ENCODE measurements at places on chromosomes 1 and 21. TPM values are rescaled to one million over a fixed set of nuclear protein-coding genes. Genes with fewer than 3 reads are reported as not detected.

DNA sequence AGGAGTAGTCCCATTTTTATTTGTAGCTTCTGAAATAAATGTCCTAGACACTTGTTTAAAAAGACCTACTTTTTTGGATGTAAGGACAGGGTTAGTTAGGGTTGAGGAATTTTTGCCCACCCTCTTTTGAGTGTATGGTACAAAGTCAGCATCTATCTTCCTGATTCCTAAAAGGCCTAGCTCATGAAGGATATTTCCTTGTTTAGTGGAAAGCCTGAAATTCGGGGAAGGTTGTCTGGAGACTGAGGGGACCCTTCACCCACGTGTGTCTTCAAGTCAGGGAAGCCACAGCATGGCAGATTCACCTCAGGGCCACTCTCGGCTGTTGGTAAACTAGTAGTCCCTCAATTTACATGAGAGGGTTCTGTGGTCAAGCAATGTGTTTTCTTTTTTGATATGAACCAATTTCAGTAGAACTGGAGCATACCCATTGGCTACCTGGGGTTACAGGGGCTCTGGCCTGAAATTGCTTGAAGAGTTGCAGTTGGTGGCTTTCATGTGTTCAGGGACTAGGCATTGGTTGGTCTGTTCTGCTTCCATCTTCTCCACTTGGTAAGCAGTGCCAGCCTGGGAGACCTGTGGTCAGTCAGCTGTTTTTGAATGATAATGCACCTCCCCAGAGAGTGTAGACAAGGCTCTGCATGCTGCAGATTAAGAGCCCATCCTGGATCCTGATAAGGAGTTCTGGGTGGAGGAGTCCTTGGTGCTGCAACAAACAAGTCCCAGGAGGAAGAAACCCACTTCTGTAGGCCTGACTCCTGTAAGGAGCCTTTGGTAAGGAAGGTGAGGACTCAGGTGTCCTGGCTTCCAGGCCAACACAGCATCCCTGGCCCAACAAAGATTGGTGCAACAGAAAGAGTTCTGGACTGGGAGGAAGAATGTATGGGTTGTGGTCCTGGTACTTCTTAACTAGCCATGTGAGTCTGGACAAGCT is 6.3 kb downstream of the BTG2 start:
- no peak for DNase-seq

DNA sequence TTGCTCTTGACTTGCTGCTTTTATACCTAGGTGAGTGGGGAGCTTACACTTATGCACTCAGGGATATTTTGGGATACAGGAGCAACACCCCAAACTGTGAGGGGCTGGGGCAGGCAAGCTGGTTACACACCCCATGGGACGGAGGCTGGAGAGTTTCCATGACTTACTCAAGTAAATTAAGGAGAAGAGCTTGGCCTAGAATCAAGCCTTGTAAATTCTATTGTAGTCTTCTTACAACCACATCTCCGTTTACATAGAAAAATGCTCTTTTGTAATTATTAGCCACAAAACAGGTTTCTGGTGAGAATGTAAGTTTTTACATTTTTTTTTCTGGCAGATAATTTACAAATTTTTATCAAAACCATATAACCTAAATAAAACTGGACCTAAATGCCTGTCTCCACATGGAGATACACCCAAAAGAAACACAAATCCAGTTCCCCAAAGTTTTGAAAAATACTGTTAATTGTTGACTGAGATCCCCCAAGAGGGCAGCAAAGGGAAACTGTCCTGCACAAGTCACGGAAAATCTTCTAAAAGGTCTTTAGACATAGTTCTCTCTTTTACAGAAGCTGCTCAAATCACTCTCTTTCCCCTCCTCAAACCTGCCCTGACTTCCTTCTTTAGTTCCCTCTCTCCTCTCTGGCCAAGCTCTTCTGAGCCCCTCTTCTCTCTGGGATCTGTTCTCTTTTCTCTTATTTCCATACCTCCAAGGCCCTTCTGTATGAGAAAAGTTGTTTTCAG is 134.0 kb downstream of the HIVEP3 start:
- DNase-seq, result no peak

DNA sequence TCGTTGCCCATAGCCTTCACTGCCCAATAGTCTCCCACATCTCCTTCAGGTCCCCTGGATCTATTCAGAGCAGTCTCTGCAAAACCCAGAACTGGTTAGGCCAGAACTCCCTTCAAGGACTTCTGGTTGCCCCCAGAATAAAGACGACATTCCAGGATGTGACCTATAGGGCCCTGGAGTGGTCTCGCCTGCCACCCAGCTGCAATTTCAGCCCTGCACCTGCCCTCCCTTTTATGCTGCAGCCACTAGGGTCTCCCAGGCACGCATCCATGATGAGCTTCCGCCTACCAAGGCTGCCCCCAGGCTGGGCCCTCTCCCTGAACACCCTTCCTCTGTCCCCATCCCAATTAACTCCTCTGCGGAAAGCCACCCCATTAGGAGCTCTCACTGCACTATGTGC is 7.2 kb upstream of the TSPEAR start:
- DNase-seq, result no peak

- DNase-seq, result no peak
These were observed 72.2 kb upstream of the IFFO2 start for GRCh38 chr1:19028546-19029129.

- DNase-seq, result no peak
These were observed 680.6 kb downstream of the TTLL7 start for GRCh38 chr1:83318366-83318765.

DNA sequence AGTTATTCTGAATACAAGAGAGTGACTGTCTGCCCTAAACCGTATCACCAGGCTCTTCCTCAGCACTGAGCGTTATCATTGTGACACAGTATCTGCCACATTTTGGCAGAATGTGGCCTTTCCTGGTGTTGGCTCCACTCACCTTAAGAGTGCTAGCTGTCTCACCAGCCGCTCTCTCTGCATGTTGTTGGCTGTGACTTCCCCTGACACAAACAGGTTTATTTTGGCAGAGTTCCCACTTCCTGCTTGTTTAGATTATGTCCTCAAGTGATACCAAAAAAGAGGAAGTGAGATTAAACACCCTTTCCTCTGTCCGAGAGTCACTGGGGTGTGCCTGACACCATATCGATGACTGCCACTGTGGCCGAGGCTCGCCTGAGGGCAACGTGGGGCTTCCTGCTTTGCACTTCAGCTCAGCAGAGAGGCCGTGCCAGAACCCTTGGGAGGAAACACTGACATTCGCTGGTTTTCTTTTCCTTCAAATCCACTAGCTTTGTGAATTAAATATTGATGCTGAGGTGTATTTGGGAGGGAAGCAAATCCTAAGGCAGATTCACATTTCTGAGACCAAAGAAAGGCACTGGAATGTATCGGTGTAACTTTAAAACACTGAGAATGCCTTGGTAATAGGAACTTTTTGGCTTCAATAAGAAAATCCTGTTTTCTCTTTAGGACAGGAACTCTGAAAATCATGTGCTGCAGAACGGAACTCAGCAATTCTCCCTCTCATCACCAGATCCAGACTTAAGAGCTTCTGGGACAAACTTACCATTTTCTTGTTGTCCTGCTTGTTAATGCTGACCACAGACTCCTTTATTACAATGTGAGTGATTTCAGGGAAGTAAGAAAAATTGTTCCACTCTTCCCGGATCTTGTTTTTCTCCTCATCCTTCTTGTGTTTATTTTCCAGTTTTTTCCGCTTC is 102.1 kb downstream of the JAK1 start:
- peak; percentile 11 for DNase-seq

- DNase-seq, result no peak
These were observed 6.9 kb downstream of the MAPKAPK2 start for GRCh38 chr1:206691604-206692003.

DNA sequence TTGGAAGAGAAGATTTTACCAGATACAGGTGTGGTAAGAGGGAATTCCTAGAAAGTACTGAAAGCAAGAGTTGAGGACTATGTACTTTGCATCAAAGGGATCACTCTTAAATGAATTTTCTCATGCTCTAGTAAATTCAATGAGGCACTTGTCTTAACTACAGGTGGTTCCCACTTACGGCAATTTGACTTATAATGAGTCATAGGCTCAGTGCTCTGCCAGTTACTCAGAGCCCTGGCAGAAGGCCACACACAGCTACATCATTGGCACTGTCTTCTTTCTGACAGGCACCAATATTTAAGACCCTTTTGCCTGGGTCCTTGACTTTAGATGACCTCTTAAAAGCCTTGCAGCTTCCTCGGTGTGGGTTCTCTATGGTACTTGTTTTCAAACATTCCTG is 15.9 kb upstream of the ADAMTS5 start:
- no peak for DNase-seq

- DNase-seq, result no peak
These were observed 8.7 kb downstream of the SDHB start for GRCh38 chr1:17045150-17045549.

DNA sequence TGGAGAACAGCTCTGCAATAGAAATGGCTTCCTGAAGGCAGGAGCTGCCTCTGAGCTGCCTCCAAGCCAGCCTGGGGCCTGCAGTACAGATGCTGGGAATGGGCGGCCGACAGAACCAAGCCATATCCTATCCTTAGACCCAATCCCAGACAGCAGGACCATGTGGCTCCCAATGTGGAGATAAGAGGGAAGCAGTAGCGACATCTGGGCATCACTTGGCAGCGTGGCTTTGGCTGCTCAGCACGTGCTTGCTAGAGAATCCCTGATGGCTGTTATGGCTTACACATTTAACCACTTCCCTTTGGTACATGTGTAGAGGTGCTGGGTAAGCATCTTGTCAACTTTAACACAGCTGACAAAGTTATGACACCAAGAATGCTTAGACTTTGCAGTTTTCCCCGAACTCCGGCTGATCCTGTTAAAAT is 87.7 kb downstream of the MAN1C1 start:
- DNase-seq, result no peak

GRCh38 chr1:242854466-242854865 is 330.0 kb upstream of the PLD5 start:
- no peak for DNase-seq

- DNase-seq, result no peak
These were observed 5.1 kb downstream of the CLCNKA start for GRCh38 chr1:16026723-16027484.

DNA sequence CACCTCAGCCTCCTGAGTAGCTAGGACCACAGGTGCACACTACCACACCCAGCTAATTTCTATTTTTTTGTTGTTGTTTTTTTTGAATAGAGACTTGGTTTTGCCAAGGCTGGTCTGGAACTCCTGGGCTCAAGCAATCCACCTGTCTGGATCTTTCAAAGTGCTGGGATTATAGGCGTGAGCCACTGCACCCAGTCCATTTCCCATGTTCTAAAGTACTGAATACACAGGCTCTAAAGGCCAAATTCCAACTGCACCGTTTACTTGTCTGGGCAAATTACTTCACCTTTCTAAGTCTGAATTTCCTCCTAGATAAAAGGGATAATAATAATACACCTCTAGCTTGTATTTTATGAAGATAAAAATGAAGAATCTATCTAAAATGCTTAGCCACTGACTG is 39.6 kb downstream of the FRRS1 start:
- DNase-seq, result no peak

DNA sequence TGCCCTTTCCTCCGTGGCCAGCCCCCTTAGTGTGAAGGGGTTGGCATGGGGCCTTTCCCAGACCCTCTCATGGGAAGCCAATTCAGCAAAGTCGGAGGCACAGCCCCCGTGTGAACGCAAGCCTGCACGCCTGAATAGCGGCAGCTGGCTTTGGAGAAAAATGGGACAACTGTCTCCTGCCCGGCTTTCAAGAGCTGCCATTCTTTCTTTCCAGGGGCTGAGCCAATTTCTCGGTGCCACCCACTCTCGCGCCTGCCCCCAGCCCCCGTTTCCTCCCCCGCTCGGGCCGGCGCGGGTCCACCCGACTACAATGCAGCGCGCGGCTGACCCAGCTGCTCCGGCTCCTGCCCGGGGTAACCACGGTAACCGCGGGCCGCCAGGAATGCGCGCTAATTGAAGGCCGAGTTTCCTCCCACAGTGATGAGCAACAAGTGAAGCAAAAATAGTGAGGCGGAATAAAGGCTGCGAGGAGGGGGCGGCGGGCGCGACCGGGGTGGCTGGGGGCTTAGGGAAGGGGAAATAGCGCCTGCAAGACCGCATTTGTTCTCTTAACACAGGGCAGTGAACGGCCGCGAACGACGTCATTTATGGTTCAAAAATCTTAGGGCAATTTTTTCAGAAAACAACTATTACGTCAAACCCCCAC is 27.8 kb downstream of the ILDR2 start:
- no peak for DNase-seq

DNA sequence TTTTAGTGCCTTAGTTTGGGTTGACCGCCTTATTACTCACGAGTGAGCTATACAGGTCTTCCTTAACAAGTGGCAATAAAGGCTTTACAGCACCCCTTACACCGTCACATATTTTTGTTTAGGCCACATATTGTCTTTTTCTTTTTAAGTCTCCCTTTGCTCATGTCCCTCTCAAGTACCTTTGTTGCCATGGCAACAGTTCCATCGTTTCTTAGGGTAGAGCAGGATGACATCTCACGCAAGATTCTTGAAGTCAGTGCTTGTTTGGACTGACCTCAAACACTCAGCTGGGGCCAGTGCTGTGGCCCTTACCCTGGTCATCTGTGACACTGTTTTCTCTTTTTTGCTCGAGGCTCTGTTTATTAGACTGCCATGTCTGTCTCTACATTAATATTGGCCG is 69.8 kb downstream of the PBX1 start:
- DNase-seq, result no peak

DNA sequence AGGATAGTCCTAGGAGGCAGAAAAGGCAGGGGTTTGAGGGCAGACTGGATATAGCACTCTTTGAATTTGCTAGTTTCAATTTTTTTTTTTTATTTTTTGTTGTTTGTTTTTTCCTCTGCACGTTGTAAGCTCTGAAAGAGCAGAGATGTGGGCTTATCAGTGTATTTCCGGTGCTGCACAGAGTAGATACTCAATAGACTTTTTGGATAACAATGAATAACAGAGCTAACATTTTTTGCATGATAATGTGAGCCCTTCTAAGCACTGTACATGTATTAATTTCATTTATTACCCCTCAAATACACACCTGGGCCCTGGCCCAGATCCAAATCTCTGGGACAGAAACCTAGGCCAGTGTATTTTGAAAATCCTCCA is 17.1 kb upstream of the PARP1 start:
- DNase-seq, result no peak

DNA sequence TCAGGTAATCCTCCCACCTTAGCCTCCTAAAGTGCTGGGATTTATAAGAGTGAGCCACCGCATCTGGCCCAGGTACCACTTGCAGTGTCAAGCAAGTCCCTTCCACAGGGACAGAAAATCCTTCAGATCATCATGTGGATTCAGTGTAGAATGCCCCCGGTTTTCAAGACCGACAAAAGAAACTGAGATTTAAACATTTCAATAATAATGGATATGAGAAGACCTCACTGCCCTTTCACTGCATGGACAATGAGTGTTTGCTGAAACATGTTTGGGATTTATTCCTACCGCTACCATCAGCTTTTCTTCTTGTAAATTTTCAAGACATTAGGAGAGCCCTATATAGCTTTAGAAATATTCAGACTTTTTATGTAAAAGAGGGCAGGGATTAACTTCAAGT is 41.5 kb downstream of the HTR6 start:
- no peak for DNase-seq

- DNase-seq, result no peak
These were observed 49.4 kb upstream of the A3GALT2 start for GRCh38 chr1:33370301-33370700.

- no peak for DNase-seq
These were observed 104.6 kb downstream of the ADSS2 start for GRCh38 chr1:244346972-244347618.

DNM3 gene
- total RNA-seq, result 0.41 TPM

AMY2B gene
- total RNA-seq, result 3.2 TPM

KCNJ9 gene
- not detected for total RNA-seq

KRTAP21-3 gene
- not detected for total RNA-seq

LRRC41 gene
- 70.1 TPM for total RNA-seq

MMP23B gene
- 0.94 TPM for total RNA-seq

FAM177B gene
- not detected for total RNA-seq

Data from activated T-helper 2 cell treated with anti-CD3 and anti-CD28 coated beads, Interferon-gamma antibody, Interleukin-2, Interleukin-4, amounts not matched to agents 10 μg/mL and 5 μg/mL and 100 μg/mL, durations not matched to agents 14 hours and 24 hours and 36 hours (primary cell).